ENCODE measurements at places on chromosomes 2 and 18.

GRCh38 chr18:79465392-79465991 is 69.8 kb downstream of the NFATC1 start:
- no peak for DNase-seq

GRCh38 chr2:8893474-8893873 is 56.1 kb upstream of the KIDINS220 start:
- DNase-seq = no peak

DNA sequence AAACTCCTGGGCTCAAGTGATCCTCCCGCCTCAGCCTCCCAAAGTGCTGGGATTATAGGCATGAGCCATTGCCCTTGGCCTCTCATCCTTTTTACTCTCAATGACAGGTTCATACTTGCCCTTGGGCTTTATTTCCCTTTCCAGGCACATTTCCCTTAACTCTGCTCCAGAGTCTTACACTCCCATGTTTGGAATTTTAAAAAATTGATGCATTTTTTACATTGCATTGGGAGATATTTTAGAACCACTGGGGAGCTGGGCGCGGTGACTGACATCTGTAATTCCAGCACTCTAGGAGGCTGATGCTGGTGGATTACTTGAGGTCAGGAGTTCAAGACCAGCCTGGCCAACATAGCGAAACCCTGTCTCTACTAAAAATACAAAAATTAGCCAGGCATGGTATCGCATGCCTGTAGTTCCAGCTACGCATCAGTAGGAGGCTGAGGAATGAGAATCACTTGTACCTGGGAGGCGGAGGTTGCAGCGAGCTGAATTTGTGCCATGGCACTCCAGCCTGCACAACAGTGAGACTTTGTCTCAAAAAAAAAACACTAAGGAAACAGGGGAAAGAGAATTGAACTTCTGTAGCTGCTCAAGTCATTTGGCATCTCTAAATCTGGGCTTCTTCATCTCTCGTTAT is 18.2 kb downstream of the TGIF1 start:
- DNase-seq = no peak

DNA sequence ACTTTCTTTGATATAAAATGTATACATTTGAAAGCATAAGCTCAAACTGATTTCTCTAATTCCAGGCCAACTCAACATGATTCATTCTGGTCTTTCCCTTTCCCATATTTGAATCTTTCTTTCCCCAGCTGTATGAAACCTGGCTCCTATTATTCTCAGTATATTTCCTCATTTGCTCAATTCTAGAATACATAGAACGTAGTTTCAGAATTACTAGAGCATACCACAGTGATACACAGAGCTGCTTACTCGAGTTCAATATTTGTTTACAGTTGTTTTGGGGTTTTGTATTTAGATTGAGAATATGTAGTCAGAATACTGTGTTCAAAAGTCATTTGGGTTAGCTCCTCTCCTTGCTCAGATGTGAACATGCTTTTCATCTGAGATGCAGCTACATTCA is 43.0 kb downstream of the TNFRSF11A start:
- no peak for DNase-seq

DNA sequence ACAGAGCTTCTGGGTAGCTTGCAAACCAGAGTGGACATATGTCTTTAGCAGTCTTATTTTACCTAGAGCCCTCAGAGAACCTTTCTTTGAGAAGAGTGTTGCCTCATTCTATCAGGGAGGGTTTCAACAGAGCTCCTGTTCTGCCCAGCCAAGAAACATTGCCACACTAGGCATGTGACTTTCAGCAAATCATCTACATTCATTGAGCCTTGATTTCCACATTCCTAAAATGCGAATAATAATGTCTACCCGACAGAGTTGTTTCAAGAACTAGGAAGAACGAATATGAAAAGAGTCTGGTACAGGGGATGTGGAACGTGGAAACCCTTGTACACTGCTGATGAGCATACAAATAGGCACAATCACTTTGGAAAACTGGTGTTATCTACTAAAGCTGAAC is 7.8 kb upstream of the PRKAG3 start:
- DNase-seq = no peak

DNA sequence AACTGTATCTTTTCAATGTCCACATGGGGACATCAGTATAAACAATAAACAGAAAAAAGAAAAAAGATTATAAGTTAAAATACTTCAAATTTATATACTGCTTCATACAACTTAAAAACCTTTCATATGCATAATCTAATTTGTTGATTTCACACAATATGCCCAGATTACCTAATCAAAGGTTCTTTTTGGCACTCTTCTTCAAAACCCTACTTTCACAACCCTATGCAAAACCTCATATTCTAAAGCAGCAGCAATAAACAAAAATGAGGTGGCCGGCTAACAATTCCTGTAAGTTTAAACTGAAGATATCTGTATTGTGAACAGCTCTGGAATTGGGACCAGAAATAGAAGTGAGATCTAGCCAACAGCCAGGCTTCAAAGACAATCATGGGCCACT is 28.6 kb downstream of the STK17B start:
- DNase-seq = no peak

DNA sequence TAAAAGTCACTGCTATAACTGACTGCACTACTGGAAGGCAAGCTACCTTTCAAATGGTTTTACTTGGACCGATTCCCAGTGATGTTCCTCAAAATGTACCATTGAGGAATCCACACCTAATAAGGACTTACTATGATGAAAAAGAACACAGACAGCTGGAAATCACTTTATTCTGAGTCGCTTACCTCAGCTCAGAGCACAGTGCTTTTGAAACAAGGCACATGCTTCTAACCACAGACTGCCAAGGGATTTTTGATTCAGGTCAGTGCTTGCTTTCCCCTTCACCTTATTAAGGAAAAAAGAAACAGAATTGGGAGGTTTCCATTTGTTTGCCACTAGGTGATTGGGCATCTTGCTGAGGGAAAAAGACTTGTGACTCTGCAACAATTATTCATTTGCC is 707.5 kb upstream of the FSHR start:
- no peak for DNase-seq

- DNase-seq = no peak
Measured at GRCh38 chr2:223901854-223902253, 43.3 kb downstream of the WDFY1 start.

GRCh38 chr2:113901943-113902342 is 12.1 kb downstream of the ACTR3 start:
- DNase-seq = no peak

GRCh38 chr2:28395334-28396061 is 2.8 kb downstream of the FOSL2 start:
- no peak for DNase-seq

- no peak for DNase-seq
Measured at GRCh38 chr2:104321116-104321795, 532.7 kb upstream of the POU3F3 start.

- no peak for DNase-seq
Measured at GRCh38 chr2:16126517-16127275, 186.3 kb downstream of the MYCN start.

DNA sequence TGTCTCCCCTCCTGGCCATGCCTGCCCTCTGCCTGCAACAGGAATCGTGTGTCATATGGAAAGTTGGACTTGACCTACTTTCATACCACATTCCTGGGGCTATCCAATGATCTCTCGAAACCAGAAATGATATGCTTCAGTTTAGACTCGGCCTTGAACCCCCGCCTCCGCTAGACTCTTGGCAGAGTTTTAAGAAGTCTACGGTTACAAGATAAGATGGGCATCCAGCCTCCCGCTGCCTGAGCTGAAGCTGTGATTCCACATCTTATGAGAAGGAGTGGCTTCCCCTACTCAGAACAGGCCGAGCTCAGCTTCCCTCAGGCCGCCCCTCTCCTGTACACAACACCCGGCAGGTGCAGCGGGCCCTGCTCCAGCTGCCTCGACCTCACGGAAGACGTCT is 73.9 kb downstream of the MTCL1 start:
- no peak for DNase-seq

DNA sequence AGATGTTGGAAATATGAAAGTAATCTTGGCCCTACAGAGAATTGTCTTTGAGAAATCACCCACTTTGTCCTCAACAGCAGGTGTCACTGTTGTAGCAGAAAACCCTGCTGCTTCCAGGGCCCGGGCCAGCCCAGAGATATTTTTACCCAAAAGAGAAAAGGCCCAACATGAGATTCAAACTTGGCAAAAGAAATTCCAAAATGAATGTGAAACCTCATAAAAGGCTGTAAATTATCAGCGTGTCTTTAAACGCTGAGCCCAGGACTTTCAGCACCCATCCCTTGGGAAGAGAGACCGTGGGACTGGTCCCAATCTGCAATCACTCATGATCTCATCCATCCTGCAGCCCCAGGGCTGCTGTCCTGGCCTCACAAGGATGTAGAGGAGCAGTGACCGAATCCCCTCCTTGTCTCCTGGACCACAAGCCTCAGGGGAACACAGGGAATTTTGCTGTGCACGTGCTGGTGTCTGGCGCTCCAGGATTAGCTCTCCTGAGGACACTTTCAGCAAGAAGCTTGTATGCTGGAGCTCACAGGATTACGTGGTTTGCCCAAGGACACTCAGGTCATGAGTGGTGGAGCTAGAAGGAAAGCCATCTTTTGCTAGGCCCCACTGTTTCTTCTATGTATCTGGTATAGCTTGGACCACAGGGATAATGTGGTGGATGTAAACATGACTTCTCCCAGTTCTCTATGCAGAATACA is 202.1 kb downstream of the RNF144A start:
- no peak for DNase-seq

DNA sequence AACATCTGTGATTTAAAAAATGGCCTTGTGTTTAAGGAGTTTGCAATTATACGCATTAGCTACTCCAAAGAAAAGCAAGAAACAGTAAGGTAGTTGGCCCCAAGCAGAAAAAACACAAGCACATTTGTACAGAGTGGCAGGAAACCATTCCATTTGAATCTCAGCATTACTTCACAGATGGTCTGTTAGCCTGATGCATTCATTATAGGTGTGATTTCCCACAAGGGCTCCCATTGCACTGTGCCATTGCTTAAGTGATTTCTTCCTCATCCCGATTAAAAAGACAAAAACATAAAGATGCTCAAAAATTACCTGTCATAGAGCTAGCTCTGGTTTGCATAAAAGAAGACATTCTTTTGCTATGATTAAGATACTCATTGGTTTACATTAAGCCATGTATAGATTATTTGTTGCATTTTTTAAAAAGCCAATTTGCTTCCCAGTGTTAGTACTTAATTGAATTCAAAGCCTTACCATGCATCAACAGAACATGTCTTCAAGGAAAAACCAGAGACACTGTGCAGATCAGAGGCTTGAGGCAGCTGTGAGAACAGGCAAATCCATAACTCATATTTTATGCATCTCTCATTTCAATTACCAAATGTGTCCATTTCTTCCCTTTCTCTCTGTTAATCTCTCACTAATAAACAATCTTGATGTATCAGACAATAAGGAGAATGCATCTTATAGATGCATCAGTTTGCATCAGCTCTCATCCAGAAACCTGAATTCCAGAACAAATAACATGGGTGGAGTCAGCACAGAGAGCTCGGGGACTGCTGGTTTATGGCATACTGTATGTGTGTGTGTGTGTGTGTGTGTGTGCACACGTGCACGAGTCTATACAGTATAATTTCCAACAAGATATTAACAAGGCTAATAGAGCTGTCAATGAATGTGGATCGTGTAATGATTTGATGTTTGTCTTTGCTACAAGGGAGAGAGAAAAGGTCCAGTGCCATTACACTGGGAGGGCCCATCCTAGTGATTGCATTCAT is 558.6 kb upstream of the HS6ST1 start:
- DNase-seq = no peak

GRCh38 chr2:3334392-3335345 is 42.9 kb downstream of the EIPR1 start:
- DNase-seq = no peak

DNA sequence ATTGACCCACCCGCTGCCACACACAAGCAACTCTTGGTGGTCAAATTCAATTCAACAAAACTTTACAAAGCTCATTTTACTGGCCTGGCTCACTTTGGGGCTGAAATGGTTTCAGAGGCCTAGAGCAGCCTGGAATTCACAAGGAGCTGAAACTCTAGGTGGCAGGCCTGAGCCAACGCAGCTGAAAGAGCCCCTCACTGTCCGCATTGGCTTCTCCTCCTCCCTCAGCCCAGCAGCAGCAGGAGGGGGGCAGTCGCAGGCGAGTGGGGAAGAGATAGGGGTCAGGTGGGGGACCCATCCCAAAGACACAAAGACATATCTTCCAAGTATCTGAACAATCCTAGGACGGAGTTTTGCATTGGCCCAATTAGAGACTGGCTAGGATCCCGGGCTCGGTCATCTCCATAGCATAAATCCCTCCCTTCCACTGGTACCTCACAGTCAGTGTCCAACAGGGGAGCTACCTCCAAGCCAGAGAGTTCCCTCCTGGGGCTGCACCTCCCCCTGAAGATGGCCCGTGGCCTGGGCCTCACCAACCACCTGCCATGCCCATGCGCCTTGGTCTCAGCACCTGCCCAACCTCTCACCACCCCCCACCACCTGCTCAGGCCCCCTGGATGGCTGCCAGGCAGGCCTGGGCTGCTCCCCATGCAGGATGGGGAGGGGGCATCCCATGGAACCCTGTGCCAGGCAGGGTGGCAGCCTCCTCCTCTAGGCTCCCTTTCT is 113.4 kb downstream of the ZBTB7C start:
- DNase-seq = no peak

- no peak for DNase-seq
Measured at GRCh38 chr2:16407358-16407757, 258.3 kb downstream of the CYRIA start.

DNA sequence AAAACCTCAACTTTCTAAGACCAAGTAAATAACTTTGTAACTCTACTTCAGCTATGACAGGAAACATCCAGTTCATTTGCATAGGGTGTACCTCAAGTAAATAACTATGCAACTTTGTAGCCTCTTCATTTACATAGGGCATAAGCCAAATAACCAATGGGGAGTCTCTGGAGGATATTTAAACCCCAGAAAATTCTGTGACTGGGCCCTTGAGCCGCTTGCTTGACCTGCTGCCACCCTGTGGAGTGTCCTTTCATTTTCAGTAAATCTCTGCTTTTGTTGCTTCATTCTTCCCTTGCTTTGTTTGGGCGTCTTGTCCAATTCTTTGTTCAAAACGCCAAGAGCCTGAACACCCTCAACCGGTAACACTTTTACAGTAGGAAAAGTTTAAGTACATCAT is 1112.7 kb upstream of the NRXN1 start:
- no peak for DNase-seq

GRCh38 chr2:187593697-187594096 is 39.5 kb upstream of the TFPI start:
- no peak for DNase-seq

DNA sequence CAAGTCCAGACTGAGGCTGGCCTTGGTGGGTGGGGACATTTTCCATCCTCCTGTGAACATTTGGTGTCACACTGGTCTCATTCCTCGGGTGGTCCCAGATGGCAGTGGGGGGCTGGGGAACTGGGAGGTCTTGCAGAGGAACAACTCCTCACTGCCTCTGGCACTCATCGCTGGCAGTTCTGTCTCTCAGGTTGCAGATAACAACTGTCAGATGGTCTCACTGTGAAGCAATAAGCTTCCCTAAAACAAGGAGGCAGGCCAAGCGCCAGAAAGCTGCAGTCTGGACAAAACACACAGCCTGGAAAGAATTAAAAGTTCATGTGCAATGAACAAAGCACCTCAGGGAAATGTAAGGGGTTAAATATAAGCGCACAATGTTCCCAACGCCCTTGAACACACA is 78.1 kb downstream of the IRS1 start:
- no peak for DNase-seq

Measured in CD8-positive, alpha-beta T cell (primary cell).